Stimulated activated CD4-positive, alpha-beta T cell treated with anti-CD3 and anti-CD28 coated beads, Interleukin-2, amount 100 ng/mL, for 48 hours (primary cell): ENCODE measurements at places on chromosomes 13 and 19.

GRCh38 chr13:64338671-64339070, 2891.5 kb downstream of the PCDH9 start:
- DNase-seq = no peak

DNA sequence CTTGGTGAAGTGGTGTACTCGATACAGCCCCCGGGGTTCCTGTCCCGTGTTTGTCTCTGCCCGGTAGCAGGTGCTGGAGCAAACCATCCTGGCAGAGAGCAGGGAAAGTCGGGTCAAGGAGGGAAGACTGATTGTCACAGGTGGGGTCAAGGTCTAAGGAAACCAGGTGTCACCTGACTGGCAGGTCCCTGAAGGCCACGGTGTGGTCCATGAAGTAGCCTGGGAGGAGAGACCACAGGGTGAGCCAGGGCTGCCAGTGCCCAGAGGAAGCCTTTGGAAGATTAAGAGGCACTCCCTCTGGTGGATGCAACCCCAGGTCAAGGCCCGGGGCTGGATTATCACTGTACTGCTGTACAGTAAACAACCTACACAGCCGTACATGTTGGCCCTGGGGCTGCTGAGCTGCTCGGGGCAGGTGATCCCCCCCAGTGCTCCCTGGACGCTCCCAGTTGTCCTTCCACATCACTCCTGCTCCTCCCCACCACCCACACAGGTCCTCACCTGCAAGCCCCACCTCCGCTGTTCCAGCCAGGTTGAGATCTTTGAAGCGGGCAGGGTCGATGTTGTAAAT, 6.0 kb upstream of the CCER2 start:
- no peak for DNase-seq

GRCh38 chr19:7924241-7924640, 1.7 kb downstream of the CTXN1 start:
- no peak for DNase-seq

DNA sequence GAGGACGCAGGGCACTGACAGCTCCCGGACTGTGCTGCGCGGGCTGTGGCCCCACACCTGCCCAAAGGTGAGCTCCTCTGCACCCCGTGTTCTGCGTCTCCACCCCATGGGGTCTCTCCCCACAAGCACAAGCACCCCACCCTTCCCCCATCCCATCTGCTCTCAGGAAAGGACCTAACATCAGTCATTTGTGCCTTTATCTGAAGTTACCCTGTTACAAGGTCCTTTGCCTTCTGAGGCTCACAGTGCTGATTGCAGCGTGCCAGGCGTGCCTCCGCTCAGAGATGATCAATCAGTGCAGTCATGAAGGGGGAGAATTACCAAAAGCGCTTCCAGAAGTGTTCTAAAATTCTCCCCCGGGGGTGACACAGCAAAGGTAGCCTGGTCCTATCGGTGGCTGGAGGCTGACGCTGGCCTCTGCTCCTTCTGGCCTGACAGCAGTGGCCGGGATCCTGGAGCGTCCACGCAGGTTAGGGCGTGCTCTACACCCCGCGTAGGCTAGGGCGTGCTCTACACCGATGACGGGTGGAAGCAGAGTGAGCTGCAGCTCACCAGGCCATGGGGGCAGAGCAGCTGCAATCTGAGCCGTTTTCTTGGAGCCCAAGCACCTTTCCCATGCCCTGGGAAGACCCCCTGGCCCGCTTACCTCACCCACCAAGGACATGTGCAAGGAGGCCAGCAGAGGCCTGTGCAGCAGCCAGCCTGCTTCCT, 84.7 kb upstream of the TM9SF2 start:
- no peak for DNase-seq

- no peak for DNase-seq
Observed at GRCh38 chr19:39166571-39167391, 30.0 kb upstream of the NCCRP1 start.

GRCh38 chr13:73740666-73741065, 393.5 kb downstream of the KLF12 start:
- no peak for DNase-seq

GRCh38 chr13:79374578-79374977, 31.5 kb downstream of the RBM26 start:
- DNase-seq = no peak

DNA sequence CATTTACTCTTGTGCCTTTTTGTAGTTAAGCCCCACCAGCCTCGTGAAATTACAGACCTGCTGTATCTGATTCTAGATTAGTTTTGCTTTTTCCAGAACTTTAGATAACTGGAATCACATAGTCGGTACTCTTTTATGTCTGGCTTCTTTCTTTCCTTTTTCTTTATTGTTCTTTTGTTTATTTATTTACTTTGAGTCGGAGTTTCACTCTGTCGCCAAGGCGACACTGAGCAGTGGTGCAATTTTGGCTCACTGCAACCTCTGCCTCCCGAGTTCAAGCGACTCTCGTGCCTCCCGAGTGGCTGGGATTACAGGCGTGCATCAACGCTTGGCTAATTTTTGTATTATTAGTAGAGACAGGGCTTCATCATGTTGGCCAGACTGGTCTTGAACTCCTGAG, 6.0 kb upstream of the NCCRP1 start:
- no peak for DNase-seq

- DNase-seq = no peak
Observed at GRCh38 chr13:39232401-39232980, 194.2 kb downstream of the NHLRC3 start.

- peak; percentile 61 for DNase-seq
Observed at GRCh38 chr19:48635263-48635965, 1.8 kb downstream of the DBP start.

GRCh38 chr19:12913851-12914690, 5.0 kb downstream of the SYCE2 start:
- no peak for DNase-seq

DNA sequence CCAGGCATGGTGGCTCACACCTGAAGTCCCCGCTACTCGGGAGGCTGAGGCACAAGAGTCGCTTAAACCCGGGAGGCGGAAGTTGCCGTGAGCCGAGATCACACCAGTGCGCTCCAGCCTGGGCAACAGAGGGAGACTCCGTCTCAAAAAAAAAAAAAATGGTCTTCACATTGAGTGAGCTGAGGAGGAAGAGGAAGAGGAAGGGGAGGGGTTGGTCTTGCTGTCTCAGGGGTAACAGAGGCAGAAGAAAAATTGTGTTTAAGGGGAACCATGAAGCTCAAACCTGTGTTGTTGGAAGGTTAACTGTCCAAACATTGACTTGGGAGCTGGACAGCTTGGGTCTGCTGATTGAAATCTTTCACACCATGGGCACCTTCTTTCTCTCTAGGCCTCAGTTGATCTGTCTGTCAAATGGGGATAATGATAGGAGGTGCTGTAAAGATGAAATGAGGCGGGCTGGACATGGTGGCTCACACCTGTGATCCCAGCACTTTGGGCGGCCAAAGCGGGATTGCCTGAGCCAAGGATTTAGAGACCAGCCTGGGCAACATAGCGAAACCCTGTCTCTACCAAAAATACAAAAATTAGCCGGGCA, 9.8 kb upstream of the SLC44A2 start:
- DNase-seq = no peak

DNA sequence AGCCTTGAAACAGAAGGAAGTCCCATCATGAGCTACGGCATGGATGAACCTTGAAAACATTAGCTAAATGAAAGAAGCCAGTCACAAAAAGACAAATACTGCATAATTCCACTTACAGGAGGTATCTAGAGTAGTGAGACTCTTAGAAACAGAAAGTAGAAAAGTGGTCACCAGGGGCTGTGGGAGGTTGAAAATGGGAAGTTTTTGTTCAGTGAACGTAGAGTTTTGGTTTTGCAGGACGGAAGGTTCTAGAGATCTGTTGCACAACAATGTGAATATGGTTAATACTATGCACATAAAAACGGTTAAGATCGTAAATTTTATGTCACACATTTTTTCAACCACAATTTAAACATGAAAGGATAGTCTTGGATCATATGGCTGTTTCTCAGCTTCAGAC, 11.9 kb upstream of the SLC10A2 start:
- no peak for DNase-seq

GRCh38 chr13:38528986-38529385, 157.9 kb upstream of the FREM2 start:
- no peak for DNase-seq

GRCh38 chr13:104757712-104758111, 1691.5 kb upstream of the SLC10A2 start:
- DNase-seq = no peak

DNA sequence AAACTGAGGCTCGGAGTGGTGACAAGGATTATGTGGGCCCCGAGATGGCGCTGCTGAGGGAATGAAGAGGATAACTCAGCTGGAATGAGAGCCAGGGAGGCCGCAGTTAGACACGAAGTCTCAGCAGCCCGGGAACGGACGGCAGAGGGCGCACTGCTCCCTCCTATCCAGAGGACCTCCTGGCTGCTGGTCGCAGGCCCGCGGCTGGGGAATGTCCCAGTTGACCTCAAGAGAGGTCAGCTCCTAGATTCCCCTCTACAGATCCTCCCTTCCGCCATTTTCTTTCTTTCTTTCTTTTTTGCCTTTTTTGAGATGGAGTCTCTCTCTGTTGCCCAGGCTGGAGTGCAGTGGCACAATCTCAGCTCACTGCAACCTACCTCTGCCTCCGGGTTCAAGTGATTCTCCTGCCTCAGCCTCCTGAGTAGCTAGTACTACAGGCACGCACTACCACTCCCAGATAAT, 24.1 kb upstream of the ASPDH start:
- DNase-seq = peak; percentile 70

GRCh38 chr13:50668049-50668448, 175.4 kb downstream of the DLEU7 start:
- DNase-seq = no peak

GRCh38 chr19:55485439-55486011, 537 bp downstream of the NAT14 start:
- DNase-seq = no peak

DNA sequence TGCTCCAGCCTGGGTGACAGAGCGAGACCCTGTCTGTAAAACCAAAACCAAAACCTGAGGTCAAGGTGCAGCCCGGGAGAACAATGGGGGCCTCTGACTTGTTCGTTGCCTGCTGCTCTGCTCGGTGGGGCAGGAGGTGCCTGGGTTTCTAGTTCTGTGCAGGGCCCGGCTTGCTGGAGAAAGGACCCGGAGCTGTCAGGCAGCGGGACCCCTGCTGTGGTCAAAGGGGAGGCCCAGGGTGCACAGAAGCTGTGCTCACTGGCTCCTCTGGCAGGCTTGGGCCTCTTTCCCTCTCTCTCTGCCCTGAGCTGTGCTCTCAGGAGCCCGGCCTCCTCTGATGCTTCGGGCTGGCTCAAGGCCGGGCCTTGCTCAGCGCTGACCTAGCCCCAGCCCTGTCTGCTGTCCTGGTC, 3.5 kb downstream of the LRP3 start:
- DNase-seq = no peak

- no peak for DNase-seq
Observed at GRCh38 chr13:21240586-21240985, 64.1 kb downstream of the MRPL57 start.

DNA sequence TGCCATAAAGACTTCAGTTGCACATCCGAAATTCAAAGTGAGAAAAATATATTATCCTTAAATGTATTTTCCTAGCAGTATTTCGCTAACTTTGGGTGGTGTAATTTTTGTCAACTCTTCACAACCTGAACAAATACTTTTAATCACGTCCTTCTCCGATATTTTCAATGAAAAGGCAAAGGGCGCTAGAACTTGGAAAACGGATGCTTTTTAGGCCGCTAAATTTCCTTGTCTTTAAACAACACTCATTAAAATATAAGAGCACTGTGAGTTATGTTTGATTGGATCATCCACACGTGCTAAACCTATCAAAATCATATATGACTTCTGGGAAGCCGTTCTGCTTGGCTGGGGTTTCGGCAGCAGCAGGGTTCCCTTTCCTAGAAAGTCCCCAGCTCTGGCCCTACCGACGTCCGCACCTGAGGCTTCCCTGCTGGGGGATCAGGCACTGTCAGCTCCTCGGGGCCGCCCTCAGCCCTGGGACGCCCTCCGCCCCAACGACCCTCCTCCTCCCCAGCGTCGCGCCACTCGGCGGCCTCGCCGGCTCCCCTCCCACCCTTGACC, 462 bp upstream of the MPHOSPH8 start:
- DNase-seq = no peak

GRCh38 chr13:82116422-82116989, 1765.8 kb downstream of the SLITRK1 start:
- DNase-seq = no peak

GRCh38 chr13:59176775-59177174, 987.0 kb downstream of the DIAPH3 start:
- no peak for DNase-seq
